ENCODE measurements at places on chromosomes 13 and 19. TPM values are rescaled to one million over a fixed set of nuclear protein-coding genes. Genes with fewer than 3 reads are reported as not detected.

Gene TMEM86B
- total RNA-seq, result 0.73 TPM

Gene MRPL4
- 94.3 TPM for total RNA-seq

Gene TYROBP
- not detected for total RNA-seq

Gene OR7G1
- not detected for total RNA-seq

Gene IFNL3
- total RNA-seq, result not detected

Gene GSK3A
- total RNA-seq, result 30.5 TPM

Gene SHC2
- 7.9 TPM for total RNA-seq

Gene FNDC3A
- total RNA-seq, result 39.4 TPM

Gene CATSPERD
- not detected for total RNA-seq

Gene ZNF69
- 6.3 TPM for total RNA-seq

Gene CGB2
- total RNA-seq, result not detected

Gene TTC9B
- total RNA-seq, result not detected

Gene MEF2B
- not detected for total RNA-seq

Gene MAP4K1
- total RNA-seq, result 0.13 TPM

Gene HOMER3
- total RNA-seq, result 240 TPM

Gene CCNE1
- total RNA-seq, result 7.8 TPM

Gene CILP2
- 0.26 TPM for total RNA-seq

Gene CHST8
- total RNA-seq, result not detected

Gene CLDN10
- not detected for total RNA-seq

Gene ZNF222
- total RNA-seq, result 5.6 TPM

Gene CGB5
- not detected for total RNA-seq

Gene BRD4
- total RNA-seq, result 18.9 TPM

Gene ZNF625
- total RNA-seq, result 6.3 TPM

Gene NBEA
- 4.2 TPM for total RNA-seq

Gene NLRP5
- total RNA-seq, result not detected

Gene PABPC3
- 0.10 TPM for total RNA-seq

Gene OLFM2
- 31.8 TPM for total RNA-seq

Gene ZNF586
- 20.5 TPM for total RNA-seq

Gene LGALS14
- not detected for total RNA-seq

Gene LIPE
- 3.7 TPM for total RNA-seq

Gene ABHD13
- 18.4 TPM for total RNA-seq

Gene MEX3D
- total RNA-seq, result 45.3 TPM

Gene SGCG
- total RNA-seq, result 131 TPM

Gene PNMA8C
- total RNA-seq, result 0.05 TPM

Gene DCT
- total RNA-seq, result 0.13 TPM

Gene CEACAM1
- total RNA-seq, result not detected

Gene ZNF723
- total RNA-seq, result not detected
